ENCODE measurements at places on chromosomes 5 and 9.

DNA sequence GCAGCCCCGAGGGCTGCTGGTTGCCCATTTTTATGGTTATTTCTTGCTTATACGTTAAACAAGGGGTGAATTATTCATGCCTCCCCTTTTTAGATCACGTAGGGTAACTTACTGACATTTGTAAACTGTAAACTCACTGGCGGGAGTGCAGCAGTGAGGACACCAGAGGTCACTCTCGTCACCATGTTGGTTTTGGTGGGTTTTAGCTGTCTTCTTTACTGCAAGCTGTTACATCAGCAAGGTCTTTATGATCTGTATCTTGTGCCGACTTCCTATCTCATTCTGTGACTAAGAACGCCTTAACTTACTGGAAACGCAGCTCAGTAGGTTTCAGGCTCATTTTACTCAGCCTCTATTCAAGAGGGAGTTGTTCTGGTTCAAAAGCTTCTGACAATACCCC lies 155.0 kb upstream of the PRDM9 start:
- DNase-seq = no peak

DNA sequence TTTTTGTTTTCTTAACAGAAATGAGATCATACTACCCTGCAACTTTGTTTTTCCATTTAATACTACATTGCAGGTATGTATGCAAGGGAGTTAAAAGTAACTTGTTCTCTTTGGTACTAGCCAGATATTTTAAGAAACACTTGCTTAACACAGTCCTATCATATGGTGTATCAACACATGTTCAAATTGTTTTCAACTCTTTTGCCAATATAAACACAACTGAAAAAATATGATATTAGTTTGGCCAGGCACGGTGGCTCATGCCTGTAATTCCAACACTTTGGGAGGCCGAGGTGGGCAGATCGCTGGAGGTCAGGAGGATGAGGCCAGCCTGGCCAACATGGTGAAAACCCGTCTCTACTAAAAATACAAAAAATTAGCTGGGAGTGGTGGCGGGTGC lies 41.6 kb downstream of the RNF38 start:
- DNase-seq = no peak

GRCh38 chr5:142143878-142144277 lies 35.3 kb downstream of the NDFIP1 start:
- no peak for DNase-seq

DNA sequence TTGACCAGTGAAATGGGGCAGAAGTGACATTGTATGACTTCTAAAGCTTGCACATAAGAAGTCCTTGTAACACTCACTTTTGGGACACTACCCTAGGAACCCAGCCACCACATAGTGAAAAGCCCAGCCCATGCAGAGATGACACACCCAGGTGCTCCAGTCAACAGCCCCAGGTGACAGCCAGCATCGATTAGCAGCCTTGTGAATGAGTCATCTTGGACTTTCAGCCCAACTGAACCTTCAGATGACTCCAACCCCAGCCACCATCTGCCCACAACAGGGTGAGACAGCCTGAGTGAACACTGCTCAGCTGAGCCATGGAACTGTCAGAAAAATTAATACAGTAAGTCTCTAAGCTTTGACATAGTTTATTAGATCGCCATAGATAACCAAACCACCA lies 458.6 kb downstream of the ZSWIM6 start:
- no peak for DNase-seq

GRCh38 chr9:69916950-69917349 lies 96.3 kb downstream of the CFAP95 start:
- no peak for DNase-seq

DNA sequence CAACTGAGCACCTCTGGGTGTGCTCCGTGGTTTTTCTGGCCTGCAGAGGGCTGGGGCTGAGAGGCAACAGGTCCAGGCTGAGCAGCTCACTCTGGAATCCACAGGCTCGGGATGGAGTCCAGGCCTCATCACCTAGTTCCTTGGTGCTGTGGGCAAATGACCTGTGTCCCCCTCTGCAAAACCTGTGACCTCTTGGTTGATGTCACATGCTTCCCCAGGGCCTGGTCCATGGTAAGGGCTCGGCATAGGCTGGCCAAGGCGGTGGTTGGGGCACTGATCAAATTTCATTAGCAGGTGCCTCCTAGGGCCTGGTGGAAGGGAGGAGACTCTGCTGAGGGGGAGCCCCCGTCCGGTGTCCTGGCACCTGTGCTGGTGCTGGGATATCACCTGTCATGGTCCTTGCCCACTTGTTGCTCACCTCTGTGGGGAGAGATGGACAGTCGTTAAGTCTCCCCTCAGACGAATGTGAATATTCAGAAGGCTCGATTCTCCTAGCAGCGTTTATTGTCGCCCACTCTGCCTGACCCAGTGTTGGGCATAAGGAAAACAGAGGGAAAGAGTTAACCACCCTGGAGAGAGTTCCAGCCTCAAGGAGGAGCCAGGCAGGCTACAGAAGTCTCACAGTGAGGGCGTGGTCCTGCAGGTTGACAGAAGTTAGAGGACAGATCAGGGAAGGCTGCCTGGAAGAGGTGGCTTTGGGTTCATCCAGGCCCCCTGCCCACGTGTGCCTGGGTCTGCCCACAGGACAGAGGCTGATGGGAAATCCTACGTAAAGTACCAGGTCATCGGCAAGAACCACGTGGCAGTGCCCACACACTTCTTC lies 3.5 kb downstream of the ENDOG start:
- no peak for DNase-seq

GRCh38 chr5:179234563-179235135 lies 110.6 kb downstream of the ADAMTS2 start:
- DNase-seq = no peak

- DNase-seq = no peak
Observed at GRCh38 chr9:101437806-101438232, 2.2 kb upstream of the ALDOB start.

DNA sequence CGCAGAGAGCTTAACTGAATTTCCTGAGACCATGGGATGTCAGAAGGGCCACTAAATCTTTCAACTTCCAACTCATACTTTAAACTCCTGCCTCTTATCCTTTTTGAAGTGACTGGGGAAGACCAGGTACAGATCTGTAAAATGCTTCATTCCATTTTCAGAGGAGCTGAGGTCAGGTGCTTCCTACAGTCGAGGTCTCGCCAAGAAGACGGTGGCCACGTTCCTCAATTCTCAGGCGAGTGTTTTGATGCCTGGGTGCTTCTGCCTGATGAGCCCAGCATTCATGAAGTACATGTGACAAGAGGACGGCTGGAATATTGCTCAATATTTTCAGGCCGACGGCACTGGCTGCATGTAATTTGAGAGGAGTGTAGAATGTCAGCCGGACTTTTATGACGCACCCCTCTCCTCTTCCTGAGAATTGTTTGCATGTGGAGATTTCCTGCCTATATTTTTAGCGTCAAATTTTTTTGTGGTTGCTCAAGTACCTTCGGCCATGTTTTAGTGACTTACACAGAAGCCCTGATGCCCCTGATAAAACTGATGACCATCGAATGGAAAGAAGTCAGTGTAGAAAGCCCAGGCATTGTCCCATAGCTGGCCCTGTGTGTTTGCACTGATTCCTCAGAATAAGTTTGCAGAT lies 38.8 kb upstream of the GLRX start:
- DNase-seq = peak; percentile 95

DNA sequence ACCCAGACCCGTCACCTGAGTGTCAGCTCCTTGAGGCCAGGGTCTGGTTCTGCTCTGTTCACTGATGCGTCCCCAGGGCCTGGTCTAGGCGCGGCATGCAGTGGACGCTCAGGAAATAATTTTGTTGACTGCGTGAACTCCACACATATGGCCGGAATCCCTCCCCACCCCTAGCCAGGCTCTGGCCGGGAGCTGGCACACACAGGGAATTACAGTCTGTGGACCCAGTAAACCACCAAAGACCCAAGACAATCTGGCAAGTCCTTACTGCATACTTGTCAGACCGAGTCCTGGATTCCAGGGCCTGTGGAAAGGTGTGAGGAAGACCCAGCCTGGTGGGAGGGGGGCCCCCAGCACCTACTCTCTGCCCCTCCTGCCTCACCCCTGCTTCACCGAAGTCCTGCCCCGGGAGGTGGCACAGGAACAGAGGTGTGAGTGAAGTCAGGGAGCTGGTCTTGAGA lies 113.0 kb upstream of the IER5L start:
- DNase-seq = no peak

DNA sequence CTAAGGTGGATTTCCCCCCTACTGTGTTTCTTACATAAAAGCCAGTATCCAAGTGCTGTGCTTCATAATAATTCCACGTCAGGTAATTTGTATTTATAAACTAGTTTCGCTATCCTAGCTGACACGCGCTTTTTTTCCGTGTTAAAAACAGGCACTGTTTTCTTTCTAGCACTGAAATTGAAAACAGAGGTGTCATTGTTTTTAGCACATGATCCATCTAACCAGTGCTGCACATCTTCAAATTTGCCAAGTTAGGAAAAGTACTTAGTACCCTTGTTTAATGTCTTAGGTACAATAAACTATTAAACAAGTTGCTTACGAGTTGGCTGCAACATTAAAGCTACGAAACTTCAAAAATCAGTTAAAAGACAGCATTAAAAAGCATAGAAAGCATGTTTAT lies 49.9 kb downstream of the JMY start:
- DNase-seq = no peak

GRCh38 chr5:54764102-54765090 lies 221.0 kb downstream of the ESM1 start:
- DNase-seq = no peak

GRCh38 chr9:126709241-126709640 lies 95.5 kb downstream of the LMX1B start:
- no peak for DNase-seq

- DNase-seq = no peak
Observed at GRCh38 chr5:154830219-154830595, 20.2 kb downstream of the FAXDC2 start.

- DNase-seq = no peak
Observed at GRCh38 chr9:128419061-128419925, 1.4 kb upstream of the CERCAM start.

- DNase-seq = no peak
Observed at GRCh38 chr5:132256086-132256782, 1.3 kb upstream of the PDLIM4 start.

GRCh38 chr5:73592551-73592950 lies 27.0 kb downstream of the UTP15 start:
- no peak for DNase-seq

DNA sequence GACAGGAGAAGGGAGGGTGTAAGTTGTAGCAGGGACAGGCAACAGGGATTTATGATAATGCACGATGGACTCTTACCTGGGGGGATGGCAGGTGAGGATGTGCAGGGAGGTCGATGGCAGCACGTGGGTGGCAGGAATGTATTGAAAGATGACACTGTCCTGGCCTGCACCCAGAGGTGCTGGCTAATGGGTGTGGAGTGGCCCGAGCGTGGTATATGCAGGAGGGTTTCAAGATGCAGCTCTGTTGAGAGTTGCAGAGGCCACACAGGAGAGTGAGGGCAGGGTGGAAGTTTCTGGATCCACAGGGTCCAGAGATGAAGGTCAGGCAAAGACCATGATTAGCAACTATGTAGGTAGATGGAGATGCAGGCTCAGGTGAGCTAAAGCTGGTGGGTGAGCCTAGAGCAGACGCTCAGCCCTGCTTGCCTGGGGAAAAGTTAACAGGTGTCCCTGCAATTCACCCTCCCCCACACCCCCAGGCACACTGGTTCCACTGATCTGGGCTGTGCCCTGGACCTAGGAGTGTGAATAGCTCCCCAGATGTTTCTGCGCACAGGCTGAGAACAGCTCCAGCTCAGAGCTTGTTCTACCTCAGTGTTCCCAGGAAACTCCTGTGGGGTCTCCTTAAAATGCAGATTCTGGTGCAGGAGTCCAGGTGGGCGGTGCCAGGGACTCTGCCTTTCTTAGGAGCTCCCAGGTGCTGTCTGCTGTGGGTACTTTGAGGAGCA lies 21.5 kb upstream of the S1PR3 start:
- DNase-seq = no peak

GRCh38 chr5:150148117-150148927 lies 7.3 kb downstream of the PDGFRB start:
- DNase-seq = no peak

DNA sequence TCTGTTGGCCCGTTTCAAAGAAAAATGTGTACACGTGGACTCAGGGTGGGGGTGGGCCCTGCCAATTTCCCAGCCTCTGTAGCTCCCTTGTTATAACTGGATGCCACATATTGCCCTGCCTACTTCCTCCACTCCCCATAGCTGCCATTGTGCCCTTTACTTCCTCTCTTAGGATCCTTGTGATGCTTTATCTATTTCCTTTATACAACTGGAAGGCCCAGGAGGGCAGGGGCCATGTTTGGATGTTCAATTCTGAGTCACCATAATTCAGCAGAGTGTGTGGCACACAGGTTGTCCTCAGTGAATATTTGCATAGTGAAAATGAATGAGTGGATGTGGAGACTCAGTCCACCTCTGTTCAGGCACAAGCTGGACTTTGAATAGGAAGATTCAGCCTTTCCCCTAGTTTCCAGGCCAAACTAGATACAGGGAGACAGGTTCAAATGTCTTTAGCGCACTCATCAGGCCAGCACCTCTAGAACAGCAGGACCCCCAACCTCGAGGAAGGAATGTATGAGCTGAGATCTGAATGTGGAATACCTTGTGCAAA lies 10.6 kb upstream of the FEM1C start:
- no peak for DNase-seq

GRCh38 chr5:38590838-38591522 lies 34.5 kb upstream of the LIFR start:
- no peak for DNase-seq

GRCh38 chr9:70257502-70257901 lies 1.3 kb upstream of the SMC5 start:
- no peak for DNase-seq

- DNase-seq = no peak
Observed at GRCh38 chr5:143759396-143760130, 52.4 kb upstream of the HMHB1 start.

GRCh38 chr5:100517301-100517974 lies 17.7 kb upstream of the FAM174A start:
- DNase-seq = no peak

- DNase-seq = peak; percentile 39
Observed at GRCh38 chr9:136944212-136944518, 373 bp downstream of the FBXW5 start.

DNA sequence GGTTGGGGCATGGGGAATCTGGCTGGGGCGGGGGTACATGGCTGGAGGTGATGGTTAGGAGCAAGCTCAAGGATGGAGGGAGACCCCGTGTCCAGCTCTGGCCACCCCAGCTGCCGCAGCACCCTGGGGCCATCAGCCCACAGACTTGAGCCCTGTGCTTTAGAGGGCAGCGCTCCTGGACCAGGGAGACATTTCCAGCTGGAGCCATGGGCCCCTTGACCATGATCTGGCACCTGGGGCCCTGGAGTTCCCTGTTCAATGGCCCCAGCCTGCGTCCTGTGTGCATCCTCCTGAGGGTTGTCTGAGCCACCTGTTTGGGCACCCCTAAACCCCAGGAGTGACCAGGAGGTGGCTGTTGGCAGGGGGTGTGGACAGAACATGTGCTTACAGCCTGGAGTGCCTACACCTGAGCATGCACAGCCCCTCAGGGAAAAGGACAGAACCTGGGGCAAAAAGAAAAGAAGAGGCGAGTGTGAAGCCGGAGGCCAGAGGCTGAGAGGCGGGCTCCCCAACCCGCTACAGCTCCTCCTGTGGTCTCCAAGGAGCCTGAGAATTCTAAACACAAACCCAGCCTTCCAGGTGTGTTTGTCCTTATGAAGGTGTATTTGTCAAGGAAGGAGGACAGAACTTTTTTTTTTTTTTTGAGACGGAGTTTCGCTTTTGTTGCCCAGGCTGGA lies 126.7 kb downstream of the C9orf50 start:
- no peak for DNase-seq

- DNase-seq = no peak
Observed at GRCh38 chr5:111585946-111586345, 73.6 kb upstream of the STARD4 start.

GRCh38 chr5:74095871-74096270 lies 469.9 kb downstream of the ARHGEF28 start:
- no peak for DNase-seq

- no peak for DNase-seq
Observed at GRCh38 chr5:153490118-153491037, at the start of gene GRIA1. TSS of gene GRIA1 (plus strand) at chr5:153490670.

All from amniotic stem cell (primary cell).